Activated naive CD8-positive, alpha-beta T cell treated with anti-CD3 and anti-CD28 coated beads for 36 hours (primary cell): ENCODE measurements at places on chromosomes 2 and 18.

DNA sequence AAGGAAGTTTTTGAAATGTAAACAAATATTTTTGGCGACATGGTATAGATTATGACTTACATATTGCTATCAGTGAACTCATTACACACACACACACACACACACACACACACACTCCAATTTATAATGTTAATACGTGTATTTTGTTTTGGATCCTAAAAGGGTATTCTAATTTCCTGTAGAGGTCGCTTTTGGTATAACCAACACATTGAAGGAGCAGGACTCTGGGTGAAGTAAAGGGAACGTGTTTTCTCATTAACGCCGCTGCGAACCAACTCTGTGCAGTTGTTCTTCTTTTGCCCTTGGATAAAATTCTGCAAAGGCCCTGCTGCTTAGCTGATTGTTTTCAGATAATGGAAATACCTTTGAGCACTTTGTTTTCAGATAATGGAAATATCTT, 190.4 kb downstream of the PMAIP1 start:
- no peak for DNase-seq

DNA sequence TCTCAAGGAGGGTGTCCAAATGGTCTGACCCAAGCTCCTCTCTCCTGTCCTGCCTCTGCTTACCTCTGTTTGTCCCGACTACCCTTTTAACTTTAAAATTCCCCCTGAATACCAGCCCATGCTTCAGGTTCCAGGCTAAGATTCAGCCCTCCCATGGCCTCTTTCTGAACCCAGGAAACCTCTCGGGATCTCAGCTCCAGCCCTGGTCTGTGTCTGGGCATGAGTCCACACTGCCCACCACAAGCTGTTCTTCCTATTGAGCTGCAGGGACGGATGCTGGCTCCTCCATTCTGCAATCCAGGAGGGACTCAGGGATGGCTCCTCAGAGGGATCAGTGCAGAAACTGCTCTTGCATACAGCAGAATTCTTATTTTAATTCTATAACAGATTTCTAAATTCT, 78.9 kb downstream of the MYT1L start:
- no peak for DNase-seq

GRCh38 chr2:72561621-72562318, 264.1 kb downstream of the EXOC6B start:
- DNase-seq: no peak

DNA sequence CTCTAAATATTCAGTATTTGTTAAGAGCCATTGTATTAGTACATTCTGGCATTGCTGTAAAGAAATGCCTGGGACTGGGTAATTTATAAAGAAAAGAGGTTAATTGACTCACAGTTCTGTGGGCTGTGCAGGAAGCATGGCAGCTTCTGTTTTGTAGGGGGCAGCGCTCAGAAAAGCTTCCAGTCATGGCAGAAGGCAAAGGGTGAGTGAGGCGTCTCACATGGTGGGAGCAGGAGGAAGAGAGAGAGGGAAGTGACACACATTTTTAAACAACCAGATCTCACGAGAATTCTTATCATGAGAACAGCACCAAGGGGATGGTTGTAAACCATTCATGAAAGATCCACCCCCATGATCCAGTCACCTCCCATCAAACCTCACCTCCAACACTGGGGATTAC, 13.8 kb upstream of the CCDC102B start:
- DNase-seq: no peak

DNA sequence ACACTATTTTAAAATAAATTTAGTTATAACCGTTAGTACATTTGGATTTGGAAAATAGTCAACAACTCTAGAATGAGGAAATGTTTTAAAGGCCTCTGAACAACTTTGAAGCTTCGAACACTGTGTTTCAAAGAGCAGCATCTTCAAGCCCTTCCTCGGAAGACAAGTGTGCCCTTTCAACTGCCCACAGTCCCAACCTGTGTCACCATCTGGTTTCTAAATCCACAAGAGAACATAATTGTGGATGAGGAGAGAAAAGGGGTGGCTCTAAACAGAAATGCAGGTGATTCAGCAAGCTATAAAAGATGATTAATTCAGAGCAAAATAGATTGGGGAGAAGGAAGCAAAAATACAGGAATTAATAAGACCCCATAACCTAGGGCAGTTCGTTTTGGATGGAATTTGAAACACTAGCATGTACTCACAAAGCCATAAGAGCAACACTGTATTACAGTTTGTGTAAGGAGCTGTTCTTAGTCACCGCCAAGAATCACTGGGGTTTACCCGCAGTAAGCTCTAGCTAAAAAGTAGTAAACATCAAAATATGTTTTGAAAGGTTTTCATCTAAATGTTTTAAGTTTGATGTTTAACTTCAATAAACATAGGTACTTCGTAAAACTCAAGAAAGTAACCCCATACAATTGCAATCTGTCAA, 160.7 kb downstream of the EIPR1 start:
- no peak for DNase-seq

- DNase-seq: no peak
These were observed 20.0 kb downstream of the GREB1 start for GRCh38 chr2:11553661-11554398.

- no peak for DNase-seq
These were observed 261.2 kb downstream of the LRP1B start for GRCh38 chr2:141869572-141869971.

DNA sequence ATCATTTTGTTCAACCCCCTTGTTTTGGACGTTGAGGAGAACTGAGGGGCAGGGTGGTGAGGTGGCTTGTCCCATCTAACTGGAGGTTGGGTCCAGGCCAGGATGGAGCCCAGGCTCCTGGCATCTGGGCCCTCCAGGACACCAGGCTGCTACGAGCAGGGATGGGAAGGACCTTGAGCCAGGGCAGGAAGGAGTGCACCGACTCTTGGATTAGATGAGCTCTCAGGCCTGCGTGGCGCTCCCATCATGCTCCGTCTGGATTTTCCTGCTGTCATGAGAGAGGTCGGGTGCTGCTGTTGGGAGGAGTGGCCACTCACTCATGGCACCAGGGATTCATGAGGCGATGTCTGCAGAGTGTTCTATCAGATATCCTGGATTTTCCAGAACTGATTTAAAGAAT, 18.3 kb upstream of the ALLC start:
- DNase-seq: no peak

DNA sequence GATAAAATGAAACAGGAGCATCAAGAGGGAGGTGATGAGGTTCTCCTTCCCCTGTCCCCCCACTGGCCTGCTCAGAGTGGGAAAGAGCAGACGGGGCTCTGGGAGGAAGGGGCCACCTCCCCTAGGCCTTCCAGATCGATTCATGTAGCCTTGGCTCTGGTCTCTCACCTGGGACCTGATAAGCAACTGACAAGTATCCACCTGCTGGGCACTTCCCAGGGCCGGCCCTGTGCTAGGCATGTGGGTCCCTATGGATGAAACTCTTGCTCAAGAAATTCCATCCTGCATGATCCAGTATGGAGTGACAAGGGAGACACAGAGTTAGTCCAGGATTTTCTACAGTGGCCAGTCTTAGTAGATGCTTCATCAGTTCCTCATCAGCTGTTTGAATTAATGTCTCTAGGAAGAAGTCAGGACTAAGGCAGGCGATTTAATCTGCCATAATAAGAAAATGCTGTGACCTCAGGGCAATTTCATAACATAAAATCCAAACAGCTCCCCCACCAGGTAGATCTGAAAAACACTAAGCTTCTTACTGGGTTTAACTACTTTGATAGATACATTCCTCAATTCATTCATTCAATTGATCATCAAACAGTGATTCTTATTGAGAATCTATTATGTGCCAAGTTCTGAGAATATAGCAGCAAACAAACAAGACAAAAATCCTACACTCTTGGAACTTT, 44.7 kb upstream of the ZFP36L2 start:
- no peak for DNase-seq

- DNase-seq: no peak
These were observed 21.3 kb downstream of the FER1L5 start for GRCh38 chr2:96663829-96664228.

DNA sequence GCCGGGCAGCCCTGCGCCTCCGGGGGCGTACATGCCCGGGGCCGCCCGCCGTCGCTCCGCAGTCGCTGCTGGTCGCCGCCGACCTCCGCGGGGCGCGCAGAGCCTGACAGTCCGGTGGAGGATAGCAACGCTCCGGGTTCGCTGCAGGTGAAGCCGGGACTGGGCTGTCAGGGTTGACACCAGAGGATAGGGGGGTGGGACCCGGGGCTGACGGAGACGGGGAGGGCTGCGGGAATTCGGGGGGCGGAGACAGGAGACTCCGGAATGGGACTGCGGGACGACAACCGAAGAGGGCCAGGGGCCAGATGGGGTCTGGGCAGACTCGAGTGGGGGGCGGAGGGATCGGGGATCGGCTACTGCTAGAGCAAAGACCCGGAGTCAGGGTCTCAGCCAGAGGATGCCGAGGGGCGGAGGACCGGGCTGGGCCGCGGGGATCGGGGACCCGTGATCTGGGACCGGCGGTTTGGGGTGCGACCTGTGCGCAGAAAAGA, 403 bp downstream of the TMEM127 start:
- DNase-seq: no peak

GRCh38 chr18:46250812-46251173, 146.6 kb downstream of the HAUS1 start:
- DNase-seq: no peak

DNA sequence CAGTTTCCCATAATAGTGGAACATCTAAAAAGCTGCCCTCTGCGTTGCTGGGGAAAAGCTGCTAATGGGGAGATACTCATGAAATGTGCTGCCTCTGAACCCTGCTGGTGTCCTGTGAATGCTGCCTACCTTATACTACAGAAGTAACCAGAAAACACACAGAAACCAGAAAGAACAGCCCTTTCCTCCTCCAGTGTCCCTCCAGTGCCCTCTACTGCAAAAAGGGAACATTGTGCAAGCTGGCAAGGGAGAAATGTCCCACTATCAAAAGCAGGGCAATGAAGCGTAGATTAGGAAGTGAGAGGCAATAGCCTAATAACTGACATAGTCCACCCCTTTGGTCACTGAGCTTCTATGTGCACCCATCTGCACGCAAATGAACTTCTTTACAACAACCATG, 162.7 kb upstream of the ETAA1 start:
- no peak for DNase-seq

- DNase-seq: no peak
These were observed 3031.0 kb upstream of the TEKT4 start for GRCh38 chr2:91839904-91840868.

- no peak for DNase-seq
These were observed 107.3 kb upstream of the IL1R2 start for GRCh38 chr2:101884423-101884822.

GRCh38 chr2:57516698-57517340, 529.8 kb upstream of the VRK2 start:
- no peak for DNase-seq

- DNase-seq: no peak
These were observed 6.1 kb downstream of the SMAD7 start for GRCh38 chr18:48944634-48945033.

DNA sequence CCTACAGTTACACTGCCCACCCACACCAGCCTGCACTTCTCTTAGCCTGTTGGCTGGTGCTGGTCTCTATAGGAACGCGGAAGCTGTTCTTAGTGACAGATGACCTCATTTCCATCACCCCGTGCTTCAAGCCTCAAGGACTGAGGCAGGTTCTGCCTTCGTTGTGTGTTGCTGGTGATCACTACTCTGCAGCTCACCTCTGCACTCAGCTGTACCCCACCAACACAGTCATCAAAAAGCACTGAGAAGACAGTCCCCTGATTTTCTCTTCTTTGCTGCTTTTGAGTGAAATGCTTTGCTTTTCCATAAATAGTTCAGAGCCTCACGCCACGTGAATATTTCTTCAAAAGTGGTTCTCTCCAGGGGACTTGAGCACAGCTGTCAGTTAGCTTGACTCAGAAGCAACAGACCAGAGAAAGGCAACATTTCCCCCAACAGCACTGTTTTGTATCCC, 225.7 kb upstream of the CCDC150 start:
- no peak for DNase-seq

- no peak for DNase-seq
These were observed 151.8 kb downstream of the DNER start for GRCh38 chr2:229562472-229563127.

- DNase-seq: no peak
These were observed 633.5 kb downstream of the DCDC2C start for GRCh38 chr2:4336864-4337263.

GRCh38 chr2:123732563-123732962, 292.5 kb upstream of the CNTNAP5 start:
- no peak for DNase-seq

DNA sequence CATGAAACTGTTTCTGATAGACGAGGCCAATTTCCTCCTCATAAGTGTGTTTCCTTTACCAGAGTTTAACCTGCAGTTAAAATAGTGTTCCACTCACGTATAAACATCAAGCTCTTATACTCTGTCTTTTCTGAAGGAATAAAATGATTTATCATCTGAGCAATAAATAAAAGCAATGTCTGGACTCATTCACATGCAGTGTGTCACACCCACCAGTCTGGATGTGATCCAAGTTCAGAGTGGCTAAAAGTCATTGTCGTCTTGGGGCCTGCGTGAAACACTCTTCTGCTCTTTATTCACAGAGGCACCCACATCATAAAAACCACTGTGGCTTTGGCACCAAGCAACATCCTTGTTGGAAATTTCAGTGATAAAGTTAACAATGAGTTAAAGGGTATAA, 19.5 kb upstream of the SLC9A4 start:
- no peak for DNase-seq
